Activated naive CD8-positive, alpha-beta T cell treated with anti-CD3 and anti-CD28 coated beads, Interleukin-2, amount 10 ng/mL, durations not matched to agents 7 days and 5 days (primary cell): ENCODE measurements at places on chromosomes 13 and 19.
A peak's percentile ranks its signal among the peaks of the same experiment; 100 is the strongest.

GRCh38 chr13:87129602-87130300 is 541.4 kb upstream of the SLITRK5 start:
- no peak overlapping the region for H3K4me3 ChIP-seq
- H3K4me1 ChIP-seq: no peaks in the 10 kb centered on the region
- no peak for DNase-seq
- H3K36me3 ChIP-seq: no peaks in the 10 kb centered on the region
- no peak overlapping the region for H3K27ac ChIP-seq
- H3K27me3 ChIP-seq: no peaks in the 10 kb centered on the region

DNA sequence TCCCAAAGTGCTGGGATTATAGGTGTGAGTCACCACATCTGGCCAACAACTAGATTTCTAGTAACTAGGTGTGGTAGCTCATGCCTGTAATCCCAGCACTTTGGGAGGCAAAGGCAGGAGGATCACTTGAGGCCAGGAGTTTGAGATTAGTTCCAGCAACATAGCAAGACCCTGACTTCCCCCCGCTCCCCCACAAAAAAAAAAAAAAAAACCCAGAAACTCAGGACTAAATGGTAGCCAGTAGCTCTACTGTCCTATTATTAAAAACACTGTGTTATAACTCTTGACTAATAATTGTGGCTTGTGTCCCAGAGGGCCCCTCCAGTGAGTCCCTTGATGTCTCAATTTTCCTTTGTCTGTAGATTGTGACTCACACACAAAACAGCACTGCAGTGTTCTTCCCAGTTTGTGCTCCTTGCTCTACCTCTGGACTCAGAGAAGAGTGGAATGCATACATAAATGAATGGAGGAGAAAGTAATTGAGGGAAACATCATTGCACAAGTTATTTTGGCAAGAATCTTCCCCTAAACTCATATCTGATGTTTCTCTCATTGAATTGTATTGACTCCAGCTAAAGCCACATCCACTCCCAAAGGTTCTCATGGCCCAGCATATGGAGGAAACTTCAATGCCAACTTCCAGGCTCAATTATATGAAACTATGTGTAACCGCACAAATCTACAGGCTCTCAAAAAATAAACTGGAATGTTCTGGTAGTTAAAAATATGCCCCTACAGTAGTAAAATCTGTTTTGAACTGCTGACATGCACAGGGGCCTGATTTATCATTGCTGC is 8.8 kb downstream of the TPT1 start:
- H3K27ac ChIP-seq: peak overlapping the region; percentile 23
- peaks cover 25% of the 10 kb centered on the region for H3K36me3 ChIP-seq
- no peak overlapping the region for H3K4me3 ChIP-seq

GRCh38 chr19:29655648-29656335 is 9.5 kb upstream of the PLEKHF1 start:
- H3K27me3 ChIP-seq: peaks cover 13% of the 10 kb centered on the region
- no peak overlapping the region for H3K4me3 ChIP-seq
- H3K36me3 ChIP-seq: peaks cover 3% of the 10 kb centered on the region
- no peak overlapping the region for H3K27ac ChIP-seq
- H3K4me1 ChIP-seq: peaks cover under 1% of the 10 kb centered on the region
- DNase-seq: peak; percentile 8

DNA sequence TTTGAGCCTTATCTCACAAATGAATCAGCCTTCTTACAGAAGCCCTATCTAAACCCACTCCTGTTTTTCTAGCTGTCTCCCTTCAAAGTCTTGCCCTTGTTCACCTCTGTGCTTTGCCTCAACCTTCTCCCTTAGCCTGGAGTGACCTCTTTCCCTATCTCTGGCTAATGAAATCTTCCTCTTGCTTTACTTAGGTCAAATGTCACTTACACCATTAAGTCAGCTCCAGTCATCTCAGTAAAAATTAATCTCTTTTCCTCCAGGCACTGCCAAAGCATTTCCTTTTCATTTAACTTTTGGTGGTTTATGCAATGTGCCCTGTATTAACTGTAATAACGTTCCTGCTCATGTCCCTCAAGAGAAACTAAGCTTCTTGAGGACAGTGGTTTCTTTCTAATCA is 596.5 kb upstream of the MIR17HG start:
- no peaks in the 10 kb centered on the region for H3K27me3 ChIP-seq
- no peaks in the 10 kb centered on the region for H3K4me1 ChIP-seq
- DNase-seq: no peak

- no peak overlapping the region for H3K27ac ChIP-seq
- H3K27me3 ChIP-seq: peaks cover 4% of the 10 kb centered on the region
- no peaks in the 10 kb centered on the region for H3K36me3 ChIP-seq
- H3K4me1 ChIP-seq: no peaks in the 10 kb centered on the region
- H3K4me3 ChIP-seq: no peak overlapping the region
- DNase-seq: no peak
Measured at GRCh38 chr13:23020246-23020843, 160.4 kb upstream of the SGCG start.

DNA sequence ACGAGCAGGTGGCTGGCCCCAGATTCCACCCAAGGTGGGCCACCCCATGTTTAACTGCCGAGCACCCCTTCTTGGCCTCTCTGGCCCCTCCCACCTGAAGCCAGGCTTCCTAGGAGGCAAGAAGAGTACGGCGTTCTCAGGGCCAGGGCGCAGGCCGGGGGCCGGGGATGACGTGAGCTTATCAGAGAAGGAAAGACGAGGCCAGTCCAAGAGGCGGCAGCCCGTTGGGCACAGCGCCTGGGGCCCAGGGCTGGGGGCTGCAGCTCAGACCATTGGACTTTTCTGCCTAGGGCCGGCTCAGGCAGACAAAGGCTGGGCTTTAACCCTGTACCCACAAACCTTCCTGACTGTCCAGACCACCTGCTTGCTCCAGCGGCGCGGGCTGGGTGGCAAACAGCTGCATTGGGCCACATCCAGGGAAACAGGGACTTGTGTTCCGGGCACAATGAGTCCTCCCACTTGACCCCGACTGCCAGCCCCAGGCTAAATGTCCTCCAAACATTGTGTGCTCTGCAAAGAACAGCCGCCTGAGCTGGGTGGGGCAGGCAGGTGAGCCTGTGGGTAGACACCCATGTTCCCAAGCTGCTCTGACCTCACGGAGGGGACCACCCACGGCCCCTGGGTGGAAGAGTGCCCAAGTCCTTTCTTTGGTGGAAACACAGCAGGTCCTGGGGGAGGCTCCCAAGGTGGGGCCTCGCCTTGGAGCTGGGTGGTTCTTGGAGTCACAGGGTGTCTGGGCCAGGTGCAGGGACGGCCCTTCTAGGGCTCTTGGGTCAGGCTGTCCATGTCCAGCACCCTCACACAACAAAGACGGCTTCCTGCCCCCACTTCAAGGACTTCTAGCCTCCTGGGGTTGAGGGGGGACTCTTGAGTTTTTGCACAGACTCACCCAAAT is 21.9 kb downstream of the COMP start:
- DNase-seq: no peak
- peaks cover 2% of the 10 kb centered on the region for H3K4me1 ChIP-seq
- H3K27ac ChIP-seq: no peak overlapping the region
- no peak overlapping the region for H3K4me3 ChIP-seq
- H3K36me3 ChIP-seq: no peaks in the 10 kb centered on the region
- H3K27me3 ChIP-seq: no peaks in the 10 kb centered on the region

DNA sequence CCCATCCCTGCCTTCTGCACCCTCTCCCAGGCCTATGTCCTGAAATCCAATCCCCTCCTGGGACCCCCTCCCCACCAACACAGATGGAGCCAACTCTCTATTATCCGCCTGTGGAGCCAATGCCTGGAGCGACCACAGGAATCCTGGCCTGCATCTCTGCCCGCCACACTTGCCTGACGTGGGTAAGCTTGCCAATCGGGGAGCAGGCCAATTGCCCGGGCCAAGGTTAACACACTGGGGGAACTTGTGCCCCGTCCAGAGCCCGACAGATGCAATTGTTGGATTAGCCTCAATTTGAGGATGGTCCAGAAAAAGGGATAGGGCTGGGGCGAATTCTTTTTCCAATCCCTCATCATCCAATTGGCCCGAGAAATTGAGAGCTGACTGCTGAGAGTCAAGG is 5.9 kb downstream of the WIZ start:
- peaks cover 7% of the 10 kb centered on the region for H3K4me1 ChIP-seq
- no peak overlapping the region for H3K4me3 ChIP-seq
- H3K27ac ChIP-seq: no peak overlapping the region
- no peak for DNase-seq

DNA sequence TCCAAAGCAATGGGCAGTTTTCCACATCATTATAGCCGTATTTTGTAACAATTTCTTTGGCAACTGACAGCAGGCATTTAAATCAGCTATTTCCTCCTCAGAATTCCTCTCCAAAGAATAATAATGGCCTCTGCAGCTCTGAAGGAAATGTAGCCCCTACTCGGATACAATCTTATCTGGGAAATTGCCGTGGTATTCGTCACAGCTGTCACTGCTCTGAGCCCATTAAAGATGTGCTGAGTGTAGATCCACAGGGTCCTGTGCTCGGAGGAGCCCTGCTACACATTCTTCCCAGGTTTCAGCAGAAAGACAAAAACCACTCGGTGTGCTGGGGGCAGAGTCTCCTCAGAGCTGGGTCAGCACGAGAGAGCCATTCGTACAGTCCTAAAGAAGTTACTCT is 33.1 kb downstream of the MZT1 start:
- no peak overlapping the region for H3K27ac ChIP-seq
- no peak overlapping the region for H3K4me3 ChIP-seq
- H3K4me1 ChIP-seq: no peaks in the 10 kb centered on the region
- H3K27me3 ChIP-seq: peaks cover 8% of the 10 kb centered on the region
- no peaks in the 10 kb centered on the region for H3K36me3 ChIP-seq
- DNase-seq: no peak

GRCh38 chr19:50314724-50315708 is 14.2 kb downstream of the KCNC3 start:
- peaks cover 61% of the 10 kb centered on the region for H3K27me3 ChIP-seq
- no peak for DNase-seq
- H3K36me3 ChIP-seq: no peaks in the 10 kb centered on the region
- peak overlapping the region; percentile 65 for H3K4me3 ChIP-seq

DNA sequence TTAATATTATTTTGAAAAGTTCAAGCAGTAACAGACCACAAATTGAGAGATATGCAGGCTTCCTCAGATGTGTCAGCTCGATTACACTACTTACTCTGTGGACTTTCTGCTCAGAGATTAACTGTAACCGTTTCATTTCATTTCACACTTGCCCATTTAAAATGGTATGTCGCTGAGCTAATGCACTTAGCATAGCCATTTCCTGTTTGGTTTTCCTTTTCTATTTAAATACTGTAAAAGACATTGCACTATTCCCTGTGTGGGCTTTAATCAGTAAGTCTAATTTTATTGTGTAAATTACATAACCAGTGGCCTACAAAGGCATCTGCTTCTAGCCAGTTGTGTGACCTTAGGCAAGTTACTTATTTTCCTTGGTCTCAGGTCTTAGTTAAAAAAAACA is 237.6 kb downstream of the LACC1 start:
- peaks cover 8% of the 10 kb centered on the region for H3K4me1 ChIP-seq
- DNase-seq: no peak
- peak overlapping the region; percentile 15 for H3K4me3 ChIP-seq
- H3K27ac ChIP-seq: no peak overlapping the region

GRCh38 chr13:110548891-110549794 is 12.4 kb downstream of the RAB20 start:
- no peak overlapping the region for H3K27ac ChIP-seq
- DNase-seq: no peak
- H3K4me3 ChIP-seq: no peak overlapping the region
- H3K4me1 ChIP-seq: no peaks in the 10 kb centered on the region
- H3K27me3 ChIP-seq: no peaks in the 10 kb centered on the region
- H3K36me3 ChIP-seq: peaks cover 26% of the 10 kb centered on the region

DNA sequence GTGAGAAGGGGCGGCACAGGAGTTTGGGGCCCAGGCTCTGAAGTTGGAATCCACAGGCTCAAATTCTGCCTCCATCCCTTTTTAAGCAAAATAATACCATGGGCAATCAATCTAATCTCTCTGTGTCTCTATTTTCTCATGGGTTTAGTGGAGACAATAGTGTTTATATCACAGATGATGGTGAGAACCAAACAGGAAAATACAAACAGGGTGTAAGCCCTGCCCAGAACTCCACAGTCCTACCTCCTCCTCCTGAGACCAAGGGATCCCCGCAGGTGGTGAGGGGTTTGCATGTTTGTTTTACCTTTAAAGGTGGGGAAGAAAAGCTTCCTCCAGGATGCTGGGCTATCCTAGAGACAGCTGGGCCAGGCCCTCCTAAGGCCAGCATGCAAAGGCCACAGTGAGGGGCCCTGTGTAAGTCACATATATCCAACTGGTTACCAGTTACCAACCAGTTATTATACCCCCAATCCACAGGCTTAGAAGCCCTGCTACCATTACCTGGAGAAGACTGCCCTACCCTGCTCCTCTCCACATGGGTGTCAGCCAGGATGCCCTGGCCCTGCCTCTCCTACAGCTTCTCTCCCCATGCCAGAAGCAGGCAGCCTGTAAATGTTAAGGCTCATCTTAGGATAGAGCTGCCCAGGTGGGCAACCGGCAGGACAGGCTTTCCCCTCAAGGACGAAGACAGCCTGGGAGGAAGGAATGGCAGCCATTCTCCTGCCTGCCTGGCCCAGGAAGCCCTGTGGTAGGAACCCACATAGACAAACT is 658.4 kb downstream of the UQCRFS1 start:
- no peaks in the 10 kb centered on the region for H3K27me3 ChIP-seq
- no peaks in the 10 kb centered on the region for H3K36me3 ChIP-seq
- no peak overlapping the region for H3K4me3 ChIP-seq
- H3K4me1 ChIP-seq: no peaks in the 10 kb centered on the region

- DNase-seq: no peak
- no peaks in the 10 kb centered on the region for H3K4me1 ChIP-seq
- no peak overlapping the region for H3K4me3 ChIP-seq
Measured at GRCh38 chr19:50242581-50242980, 39.2 kb downstream of the MYH14 start.

DNA sequence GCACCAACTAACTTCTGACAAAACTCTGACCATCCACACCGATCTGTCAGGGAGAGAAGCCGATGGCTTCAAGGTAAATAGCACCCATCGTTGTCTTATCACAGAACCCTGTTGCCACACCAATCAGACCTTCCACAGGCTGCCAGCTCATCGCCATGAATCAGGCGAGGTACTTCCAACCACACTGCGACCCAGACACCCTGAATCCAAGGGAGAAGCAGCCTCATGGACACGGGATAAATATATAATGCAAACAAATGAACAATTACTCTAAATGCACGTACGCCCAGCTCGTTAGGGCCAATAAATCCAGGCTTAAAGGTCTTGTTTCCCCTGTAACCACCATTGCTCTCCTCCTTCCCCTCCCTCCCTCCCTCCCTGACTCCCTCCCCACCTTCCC is 20.8 kb downstream of the RANBP3 start:
- no peaks in the 10 kb centered on the region for H3K27me3 ChIP-seq
- no peak overlapping the region for H3K27ac ChIP-seq
- no peak overlapping the region for H3K4me3 ChIP-seq
- DNase-seq: no peak
- H3K4me1 ChIP-seq: peaks cover 60% of the 10 kb centered on the region

GRCh38 chr19:871446-872265 is 12.2 kb downstream of the CFD start:
- DNase-seq: no peak
- peak overlapping the region; percentile 87 for H3K27ac ChIP-seq
- H3K4me1 ChIP-seq: peaks cover 7% of the 10 kb centered on the region

GRCh38 chr19:351976-352625 is 7.5 kb upstream of the MIER2 start:
- H3K4me3 ChIP-seq: no peak overlapping the region
- no peaks in the 10 kb centered on the region for H3K4me1 ChIP-seq
- peak; percentile 25 for DNase-seq
- no peaks in the 10 kb centered on the region for H3K27me3 ChIP-seq
